ENCODE measurements at places on chromosomes 1 and 21. TPM values are rescaled to one million over a fixed set of nuclear protein-coding genes. Genes with fewer than 3 reads are reported as not detected.
A peak's percentile ranks its signal among the peaks of the same experiment; 100 is the strongest.

DNA sequence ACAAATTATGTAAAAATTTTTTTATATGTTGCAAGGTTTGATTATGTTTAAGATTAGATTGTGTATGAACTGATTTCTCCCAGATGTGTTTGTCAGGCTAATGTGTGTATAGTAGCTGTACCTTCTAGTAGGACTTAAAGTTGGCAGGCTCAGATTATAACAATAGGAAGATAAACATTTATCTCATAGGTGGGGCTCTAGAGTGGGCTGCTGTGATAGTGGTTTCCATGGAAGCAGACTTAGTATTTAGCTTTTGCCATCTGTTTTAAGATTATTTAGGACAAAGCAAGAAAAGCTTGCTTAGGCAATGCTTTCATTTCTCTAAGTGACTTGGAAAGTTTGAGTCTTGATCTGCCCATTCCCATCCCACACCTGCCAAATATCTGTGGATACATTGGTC, 187.7 kb upstream of the CACYBP start:
- DNase-seq, result no peak
- peaks cover 19% of the 10 kb centered on the region for H3K4me1 ChIP-seq
- H3K4me3 ChIP-seq, result no peak overlapping the region

GRCh38 chr1:202124142-202124541, 1.4 kb downstream of the GPR37L1 start:
- no peak for DNase-seq
- H3K4me1 ChIP-seq, result no peaks in the 10 kb centered on the region
- no peak overlapping the region for H3K27ac ChIP-seq
- no peak overlapping the region for H3K4me3 ChIP-seq
- H3K27me3 ChIP-seq, result no peaks in the 10 kb centered on the region
- H3K36me3 ChIP-seq, result no peaks in the 10 kb centered on the region

The SPRR1A gene
- total RNA-seq, result not detected

GRCh38 chr21:15408089-15408488, 321.7 kb upstream of the USP25 start:
- DNase-seq, result no peak
- H3K27ac ChIP-seq, result no peak overlapping the region
- H3K4me1 ChIP-seq, result no peaks in the 10 kb centered on the region
- no peaks in the 10 kb centered on the region for H3K27me3 ChIP-seq

The SERPINC1 gene
- total RNA-seq, result not detected

DNA sequence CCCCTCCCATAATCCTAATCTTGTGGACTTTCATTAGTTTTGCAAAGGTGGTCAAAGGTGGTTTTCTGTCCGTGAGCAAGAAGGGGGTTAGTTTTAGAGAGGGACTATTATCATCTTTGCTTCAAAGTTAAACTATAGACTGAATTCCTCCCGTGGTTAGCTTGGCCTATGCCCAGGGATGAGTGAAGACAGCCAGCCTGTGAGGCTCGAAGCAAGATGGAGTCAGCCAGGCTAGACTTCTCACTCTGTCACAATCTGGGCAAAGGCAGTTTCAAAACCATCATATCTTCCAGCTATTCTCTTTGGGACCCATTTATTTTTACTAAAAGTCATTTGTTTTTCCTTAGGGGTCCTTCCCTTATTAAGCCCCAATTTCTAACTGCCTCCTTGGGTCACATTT, 12.9 kb upstream of the ENO1 start:
- H3K36me3 ChIP-seq, result no peaks in the 10 kb centered on the region
- no peaks in the 10 kb centered on the region for H3K4me1 ChIP-seq
- H3K27ac ChIP-seq, result no peak overlapping the region
- peaks cover 3% of the 10 kb centered on the region for H3K27me3 ChIP-seq
- no peak overlapping the region for H3K4me3 ChIP-seq

- H3K27ac ChIP-seq, result no peak overlapping the region
- no peak overlapping the region for H3K4me3 ChIP-seq
- DNase-seq, result no peak
- no peaks in the 10 kb centered on the region for H3K4me1 ChIP-seq
Observed at GRCh38 chr1:30063621-30064280, 659.6 kb downstream of the MATN1 start.

The CYP4X1 gene
- not detected for total RNA-seq

DNA sequence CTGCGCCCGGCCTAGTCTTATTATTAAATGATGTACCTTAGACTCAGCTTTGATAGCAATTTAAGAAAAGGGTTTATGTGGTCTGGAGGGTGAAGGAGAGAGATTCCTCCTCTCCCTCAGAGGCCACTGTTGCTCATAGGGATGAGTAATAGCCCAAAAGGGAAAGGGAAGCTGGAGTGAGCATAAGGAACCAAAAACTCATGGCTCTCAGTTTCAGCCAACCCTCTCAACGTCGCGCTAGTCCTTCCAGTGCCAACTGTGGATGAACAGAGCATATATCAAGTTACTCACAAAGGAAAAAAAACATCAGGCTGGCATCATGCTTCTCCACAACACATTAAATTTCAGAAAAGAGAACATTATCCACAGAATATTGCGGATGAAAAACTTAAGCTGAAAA, 8.3 kb upstream of the GPR89B start:
- H3K27me3 ChIP-seq, result no peaks in the 10 kb centered on the region
- H3K27ac ChIP-seq, result no peak overlapping the region
- no peaks in the 10 kb centered on the region for H3K36me3 ChIP-seq
- no peaks in the 10 kb centered on the region for H3K4me1 ChIP-seq
- DNase-seq, result no peak

GRCh38 chr1:4267381-4268261, 367.5 kb upstream of the C1orf174 start:
- no peak overlapping the region for H3K27ac ChIP-seq
- no peak overlapping the region for H3K4me3 ChIP-seq
- H3K27me3 ChIP-seq, result peaks cover 1% of the 10 kb centered on the region
- H3K4me1 ChIP-seq, result no peaks in the 10 kb centered on the region

The SPRR4 gene
- not detected for total RNA-seq

DNA sequence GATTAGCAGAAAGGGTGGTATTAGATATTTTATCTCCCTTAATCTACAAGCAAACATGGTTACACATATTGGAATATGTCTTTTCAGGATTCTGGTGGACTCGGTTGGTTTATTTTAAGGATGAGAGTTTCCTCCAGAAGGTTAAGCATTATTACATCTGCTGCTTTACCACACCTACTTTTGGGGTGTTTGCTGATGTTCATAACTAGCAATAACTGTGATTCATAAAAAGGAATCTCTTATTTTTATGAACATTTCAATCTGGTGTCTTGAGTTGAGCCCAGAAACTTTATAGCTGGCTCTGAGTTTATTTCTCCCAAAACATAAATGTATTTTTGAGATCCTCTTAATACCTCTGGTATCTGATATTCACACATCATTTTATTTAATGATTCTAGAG, 82.7 kb downstream of the LRRC8D start:
- peaks cover 2% of the 10 kb centered on the region for H3K36me3 ChIP-seq
- no peak for DNase-seq
- H3K27me3 ChIP-seq, result no peaks in the 10 kb centered on the region
- H3K4me3 ChIP-seq, result no peak overlapping the region

The ADCY10 gene
- 0.15 TPM for total RNA-seq

The COL24A1 gene
- total RNA-seq, result not detected

GRCh38 chr1:248748211-248748610, 7.3 kb downstream of the LYPD8 start:
- H3K36me3 ChIP-seq, result no peaks in the 10 kb centered on the region
- no peak overlapping the region for H3K4me3 ChIP-seq
- H3K27ac ChIP-seq, result no peak overlapping the region
- H3K27me3 ChIP-seq, result no peaks in the 10 kb centered on the region
- DNase-seq, result no peak
- no peaks in the 10 kb centered on the region for H3K4me1 ChIP-seq

The ADGRL2 gene
- not detected for total RNA-seq

The CASQ1 gene
- not detected for total RNA-seq

- peaks cover 41% of the 10 kb centered on the region for H3K4me1 ChIP-seq
- no peaks in the 10 kb centered on the region for H3K36me3 ChIP-seq
- DNase-seq, result peak; percentile 91
- no peaks in the 10 kb centered on the region for H3K27me3 ChIP-seq
- H3K27ac ChIP-seq, result peak overlapping the region; percentile 93
Observed at GRCh38 chr1:160781914-160782689, 13.9 kb upstream of the LY9 start.

GRCh38 chr1:56249234-56249633, 330.1 kb downstream of the PLPP3 start:
- H3K27ac ChIP-seq, result no peak overlapping the region
- peaks cover 3% of the 10 kb centered on the region for H3K4me1 ChIP-seq
- DNase-seq, result no peak
- no peaks in the 10 kb centered on the region for H3K27me3 ChIP-seq
- H3K36me3 ChIP-seq, result no peaks in the 10 kb centered on the region

DNA sequence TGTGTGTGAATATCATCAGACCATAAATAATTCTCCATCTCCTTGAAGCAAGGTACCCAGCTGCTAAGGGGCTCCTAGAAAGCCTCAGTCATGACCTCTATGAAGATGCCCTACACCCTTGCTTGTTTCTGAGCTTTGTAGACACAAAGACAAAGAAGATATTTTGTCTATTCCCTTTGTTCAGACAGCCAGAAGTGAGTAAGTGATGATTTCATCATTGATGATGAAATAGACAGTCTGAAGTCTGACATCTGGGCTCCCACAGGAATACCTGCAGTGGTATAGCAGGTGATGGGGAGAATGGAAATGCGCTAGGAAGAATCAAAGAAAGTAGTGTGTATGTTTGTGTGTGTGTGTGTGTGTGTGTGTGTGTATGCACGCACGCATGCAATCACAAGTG, 82.2 kb upstream of the DPT start:
- no peaks in the 10 kb centered on the region for H3K36me3 ChIP-seq
- no peaks in the 10 kb centered on the region for H3K27me3 ChIP-seq
- H3K4me3 ChIP-seq, result no peak overlapping the region
- no peak overlapping the region for H3K27ac ChIP-seq
- no peaks in the 10 kb centered on the region for H3K4me1 ChIP-seq
